A549 treated with dexamethasone at 1 μM for 4 hours (cell line): ENCODE measurements at places on chromosomes 7 and 10. TPM values are rescaled to one million over a fixed set of nuclear protein-coding genes. Genes with fewer than 3 reads are reported as not detected.

Gene PCLO
- total RNA-seq, result 0.90 to 1.3 TPM (median 1.1 TPM) in 5 replicates

Gene BEND7
- 7.5 to 10.1 TPM (median 8.7 TPM) in 5 replicates for total RNA-seq

Gene C7orf57
- total RNA-seq, result 0.27 to 0.35 TPM (median 0.27 TPM) in 5 replicates

Gene GPR15LG
- 0.21 TPM in 1 of 5 replicates, not detected in the others for total RNA-seq

Gene SEC31B
- total RNA-seq, result 0.79 to 2.1 TPM (median 1.7 TPM) in 5 replicates

Gene POLR2J
- 104 to 123 TPM (median 107 TPM) in 5 replicates for total RNA-seq

Gene ZC3HAV1L
- total RNA-seq, result 4.2 to 10.5 TPM (median 8.9 TPM) in 5 replicates

Gene LIPJ
- not detected in 5 replicates for total RNA-seq

Gene IRF5
- total RNA-seq, result 11.9 to 16.6 TPM (median 15.9 TPM) in 5 replicates

Gene LSM5
- total RNA-seq, result 74.0 to 88.3 TPM (median 80.8 TPM) in 5 replicates

Gene SPDYE8
- not detected in 5 replicates for total RNA-seq

Gene PLXDC2
- 0.01 to 0.04 TPM (median 0.03 TPM) in 4 of 5 replicates, not detected in the other for total RNA-seq

Gene CLCN1
- total RNA-seq, result 0.03 to 0.06 TPM (median 0.05 TPM) in 3 of 5 replicates, not detected in the others

Gene INPP5A
- total RNA-seq, result 12.1 to 14.6 TPM (median 13.5 TPM) in 5 replicates

Gene ATOH7
- 0.09 to 0.33 TPM (median 0.21 TPM) in 5 replicates for total RNA-seq

Gene GHRHR
- 0.06 TPM in 1 of 5 replicates, not detected in the others for total RNA-seq

Gene CNNM1
- 24.4 to 34.0 TPM (median 28.5 TPM) in 5 replicates for total RNA-seq

Gene SEMA3A
- 4.4 to 6.4 TPM (median 5.2 TPM) in 5 replicates for total RNA-seq

Gene OPALIN
- not detected in 5 replicates for total RNA-seq

Gene PLAU
- 79.7 to 99.9 TPM (median 88.7 TPM) in 5 replicates for total RNA-seq

Gene PRLHR
- total RNA-seq, result 0.01 TPM in 1 of 5 replicates, not detected in the others

Gene SP4
- 0.92 to 2.0 TPM (median 1.5 TPM) in 5 replicates for total RNA-seq

Gene CDC14C
- not detected in 5 replicates for total RNA-seq

Gene NRCAM
- 98.0 to 135 TPM (median 119 TPM) in 5 replicates for total RNA-seq

Gene SSC4D
- total RNA-seq, result 0.97 to 1.5 TPM (median 1.3 TPM) in 5 replicates

Gene CRPPA
- 0.56 to 0.95 TPM (median 0.68 TPM) in 5 replicates for total RNA-seq

Gene NYAP1
- total RNA-seq, result 3.9 to 7.8 TPM (median 6.4 TPM) in 5 replicates

Gene NPC1L1
- total RNA-seq, result 0.06 to 0.12 TPM (median 0.09 TPM) in 5 replicates

Gene PNLIPRP2
- total RNA-seq, result 0.09 to 0.11 TPM in 2 of 5 replicates, not detected in the others

Gene NODAL
- total RNA-seq, result 0.05 TPM in 1 of 5 replicates, not detected in the others

Gene ZNF33B
- total RNA-seq, result 5.4 to 5.9 TPM (median 5.5 TPM) in 5 replicates

Gene ABCB4
- total RNA-seq, result 0.02 to 0.12 TPM (median 0.04 TPM) in 3 of 5 replicates, not detected in the others

Gene AGFG2
- 29.4 to 57.4 TPM (median 50.2 TPM) in 5 replicates for total RNA-seq

Gene SRRM3
- 9.5 to 13.5 TPM (median 11.7 TPM) in 5 replicates for total RNA-seq

Gene NCF1
- 0.11 to 0.43 TPM (median 0.21 TPM) in 5 replicates for total RNA-seq

Gene OPN4
- total RNA-seq, result 0.04 TPM in 1 of 5 replicates, not detected in the others

Gene IGFBP3
- 119 to 192 TPM (median 156 TPM) in 5 replicates for total RNA-seq

Gene CHST3
- total RNA-seq, result 50.5 to 76.3 TPM (median 69.3 TPM) in 5 replicates

Gene ITPRID1
- total RNA-seq, result not detected in 5 replicates
